ENCODE measurements at places on chromosomes 1 and 21.

DNA sequence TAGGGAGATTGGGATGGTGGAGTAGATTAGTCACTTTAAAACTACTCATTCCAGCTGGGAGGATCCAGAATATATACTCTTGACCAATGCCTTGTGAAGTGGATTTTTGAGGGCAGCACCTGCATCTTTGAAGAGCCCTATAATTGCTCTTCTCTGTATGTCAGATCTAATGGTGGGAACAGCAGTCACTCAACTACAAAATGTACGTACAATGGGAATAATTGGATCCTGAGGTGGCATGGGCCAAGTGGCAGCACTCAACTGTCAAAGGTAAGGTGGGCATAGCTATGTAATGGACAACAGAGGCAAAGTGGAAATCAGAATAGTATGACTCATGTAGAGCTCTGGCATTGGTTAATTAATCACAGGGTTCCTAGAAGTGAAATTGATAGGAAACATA lies 51.6 kb upstream of the KIAA0040 start:
- no peak for DNase-seq

GRCh38 chr1:183970516-183971300 lies 66.8 kb downstream of the COLGALT2 start:
- no peak for DNase-seq

DNA sequence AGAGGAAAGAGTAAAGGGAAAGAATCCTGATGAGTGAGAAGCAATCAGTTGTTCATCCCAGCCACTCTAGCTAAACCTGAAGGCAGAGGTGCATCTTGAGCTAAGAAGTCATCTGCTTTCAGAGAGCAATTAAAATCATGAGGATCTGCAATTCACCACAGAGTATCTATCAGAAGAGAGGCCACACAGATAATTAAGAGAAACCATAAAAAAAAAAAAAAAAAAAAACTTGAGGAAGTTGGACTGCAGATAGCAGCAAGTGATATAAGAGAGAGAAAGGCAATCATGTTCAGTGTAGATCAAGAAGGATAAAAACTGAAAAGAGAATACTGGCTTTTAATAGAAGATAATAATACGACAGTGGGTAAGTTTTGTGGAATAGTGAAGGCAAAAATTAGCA lies 17.7 kb downstream of the FOXJ3 start:
- no peak for DNase-seq

DNA sequence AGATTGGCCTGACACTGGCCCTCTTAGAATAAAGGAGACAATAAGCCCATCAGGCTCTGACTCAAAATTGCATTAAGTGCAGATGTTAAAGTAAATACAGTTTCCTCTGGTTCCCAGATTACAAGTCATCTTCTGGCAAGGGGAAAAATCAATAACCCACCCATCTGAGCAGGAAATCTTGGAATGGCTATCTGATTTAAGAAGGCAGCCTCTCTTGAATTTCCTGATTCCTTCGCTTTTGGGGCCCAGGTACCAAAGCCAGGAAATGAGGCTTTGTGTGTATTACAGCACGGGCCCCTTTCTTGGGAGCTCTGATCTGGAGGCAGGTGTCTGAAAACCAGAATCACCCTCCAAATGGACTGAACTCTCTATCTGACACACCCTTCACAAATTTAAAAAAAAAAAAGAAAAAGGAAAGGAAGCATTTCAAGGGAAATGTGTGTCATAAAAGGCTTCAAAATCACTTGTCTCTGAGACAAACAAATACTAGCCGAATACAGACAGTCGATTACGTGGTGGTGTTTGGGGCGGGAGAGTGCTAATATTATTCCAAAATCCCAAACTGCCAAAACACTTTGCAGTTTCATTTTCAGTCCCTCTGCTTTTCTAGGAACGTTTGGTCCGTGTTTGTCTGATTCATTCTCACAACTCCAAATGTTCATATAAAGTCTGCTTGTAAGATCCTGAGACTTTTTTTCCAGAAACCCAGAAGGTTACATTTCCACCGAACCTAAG lies 240.9 kb upstream of the CAMK1G start:
- no peak for DNase-seq
